Activated CD8-positive, alpha-beta memory T cell treated with anti-CD3 and anti-CD28 coated beads, Interleukin-2, amount 50 U/mL, for 4 hours (primary cell): ENCODE measurements at places on chromosomes 5 and 9.

- no peak for DNase-seq
Observed at GRCh38 chr9:117992006-117992405, 287.8 kb downstream of the TLR4 start.

DNA sequence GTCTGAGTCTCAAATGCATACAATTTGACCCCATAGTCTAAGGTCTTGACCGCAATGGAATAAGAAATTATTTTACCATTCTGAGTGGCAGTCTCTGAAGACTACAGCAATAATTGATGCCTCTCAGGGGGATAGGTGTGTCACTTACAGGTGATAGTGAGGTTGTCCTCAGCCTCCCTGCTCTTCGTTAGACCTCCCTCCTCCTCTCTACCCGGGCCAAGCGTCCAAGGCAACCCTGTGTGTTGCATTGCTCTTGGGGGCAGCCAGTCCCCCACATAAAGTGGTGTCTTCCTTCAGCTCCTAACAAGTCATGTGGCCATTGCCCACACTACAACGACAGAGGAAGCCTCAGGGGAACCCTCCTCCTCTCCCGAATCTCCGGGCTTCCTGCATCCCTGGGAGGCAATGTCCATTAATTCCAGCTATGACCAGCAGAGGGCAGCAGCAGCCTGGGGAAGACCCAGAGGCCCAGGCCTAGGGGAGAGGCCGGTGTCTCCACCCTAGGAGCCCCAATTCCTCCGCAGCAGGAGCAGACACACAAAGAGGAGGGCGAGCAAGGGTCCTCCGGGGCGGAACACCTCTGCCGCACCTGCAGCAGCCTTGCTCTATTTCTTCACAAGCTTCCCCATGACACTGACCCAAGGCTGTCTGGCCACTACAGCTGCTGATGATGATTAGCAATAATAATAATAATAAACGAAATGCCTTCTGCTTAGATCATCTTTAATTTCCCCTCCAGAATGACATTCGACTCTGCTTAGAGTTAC lies 134.8 kb downstream of the KCNIP1 start:
- peak; percentile 57 for DNase-seq

DNA sequence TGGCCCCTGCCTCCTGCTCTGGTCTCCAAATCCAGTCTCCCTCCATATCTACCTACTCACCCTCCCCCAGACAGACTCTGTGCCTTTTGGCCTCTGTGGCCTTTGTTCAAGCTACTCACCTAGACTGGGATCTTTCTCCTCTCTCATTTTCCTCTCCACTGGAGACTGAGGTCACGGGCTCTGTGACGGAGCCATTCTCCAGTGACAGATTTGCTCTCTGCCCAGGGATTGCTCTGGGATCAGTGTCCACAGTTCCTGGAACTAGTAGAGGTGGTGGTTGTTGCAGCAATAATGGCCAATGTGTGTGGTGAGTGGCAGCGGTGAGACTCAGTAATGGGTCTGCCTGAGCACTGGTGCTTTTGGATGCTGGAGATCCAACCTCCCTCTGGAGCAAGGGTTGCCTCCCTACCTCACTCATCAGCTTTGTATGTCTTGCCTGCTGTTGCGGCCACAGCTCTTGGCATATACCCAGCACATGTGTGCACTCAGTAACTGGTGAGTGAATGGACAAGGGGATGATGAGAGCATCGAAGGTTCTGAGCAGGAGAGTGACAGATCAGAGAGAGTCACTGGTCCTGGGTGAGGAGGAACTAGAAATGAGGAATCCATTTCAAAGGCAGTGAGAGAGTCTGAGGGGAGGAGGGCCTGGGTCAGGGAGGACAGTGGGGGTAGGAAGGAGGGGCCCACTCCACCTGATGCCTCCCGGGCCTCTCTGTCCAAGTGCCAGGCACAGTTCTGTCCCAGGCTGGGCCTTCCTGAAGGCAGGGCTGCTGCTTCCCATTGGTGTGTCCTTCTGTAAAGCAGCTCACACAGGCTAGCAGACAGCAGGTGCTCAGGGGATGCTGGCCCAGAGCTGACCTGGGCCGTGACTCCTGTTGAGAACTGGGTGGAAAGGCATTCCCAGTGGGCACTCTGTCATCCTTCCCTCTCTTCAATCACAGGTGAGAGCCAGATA lies 96.5 kb upstream of the PITX1 start:
- DNase-seq = no peak

DNA sequence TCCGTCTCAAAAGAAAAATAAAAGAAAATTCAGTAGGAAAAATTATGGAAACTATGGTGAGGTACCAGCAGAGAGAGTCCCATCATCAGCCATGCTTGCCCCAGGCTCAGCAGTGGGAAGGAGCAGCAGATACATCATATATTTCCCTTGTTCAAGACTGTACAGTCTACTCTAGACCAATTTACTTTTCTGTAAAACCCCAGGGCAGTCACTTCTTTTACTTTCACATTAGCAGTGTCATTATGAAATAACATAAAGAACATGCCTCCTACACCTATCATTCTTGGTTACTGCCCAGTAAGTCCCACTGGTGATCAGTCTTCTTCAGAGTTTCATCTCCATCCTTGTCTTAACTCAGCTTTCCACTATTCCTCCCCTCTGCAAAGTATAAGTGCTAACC lies 1145.0 kb downstream of the MAT2B start:
- DNase-seq = no peak

DNA sequence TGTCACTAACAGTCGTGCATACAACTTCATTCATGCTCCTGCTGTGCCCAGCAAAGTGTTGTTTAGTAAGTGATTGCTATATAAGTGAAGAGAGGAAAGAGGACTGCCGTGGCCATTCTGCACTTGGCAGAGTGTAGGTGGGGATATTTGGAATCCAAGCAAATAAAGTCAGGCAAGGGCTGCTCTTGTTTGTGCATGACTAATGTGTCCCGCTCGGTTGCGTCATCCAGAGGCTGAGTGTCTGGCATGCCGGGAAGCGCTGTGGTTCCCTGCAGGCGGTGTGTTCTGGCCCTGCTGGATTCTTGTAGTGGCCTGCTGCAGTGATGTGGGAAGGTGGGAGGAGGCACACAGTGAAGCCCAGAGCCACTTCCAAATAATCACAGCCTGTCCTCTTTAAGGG lies 136.9 kb upstream of the ANKH start:
- DNase-seq = no peak

- no peak for DNase-seq
Observed at GRCh38 chr9:132931178-132931735, 13.2 kb downstream of the TSC1 start.

- no peak for DNase-seq
Observed at GRCh38 chr9:137237759-137238726, 3.0 kb upstream of the TUBB4B start.

- no peak for DNase-seq
Observed at GRCh38 chr5:35488791-35489190, 128.9 kb upstream of the SPEF2 start.
